ENCODE measurements at places on chromosomes 16 and 17.

DNA sequence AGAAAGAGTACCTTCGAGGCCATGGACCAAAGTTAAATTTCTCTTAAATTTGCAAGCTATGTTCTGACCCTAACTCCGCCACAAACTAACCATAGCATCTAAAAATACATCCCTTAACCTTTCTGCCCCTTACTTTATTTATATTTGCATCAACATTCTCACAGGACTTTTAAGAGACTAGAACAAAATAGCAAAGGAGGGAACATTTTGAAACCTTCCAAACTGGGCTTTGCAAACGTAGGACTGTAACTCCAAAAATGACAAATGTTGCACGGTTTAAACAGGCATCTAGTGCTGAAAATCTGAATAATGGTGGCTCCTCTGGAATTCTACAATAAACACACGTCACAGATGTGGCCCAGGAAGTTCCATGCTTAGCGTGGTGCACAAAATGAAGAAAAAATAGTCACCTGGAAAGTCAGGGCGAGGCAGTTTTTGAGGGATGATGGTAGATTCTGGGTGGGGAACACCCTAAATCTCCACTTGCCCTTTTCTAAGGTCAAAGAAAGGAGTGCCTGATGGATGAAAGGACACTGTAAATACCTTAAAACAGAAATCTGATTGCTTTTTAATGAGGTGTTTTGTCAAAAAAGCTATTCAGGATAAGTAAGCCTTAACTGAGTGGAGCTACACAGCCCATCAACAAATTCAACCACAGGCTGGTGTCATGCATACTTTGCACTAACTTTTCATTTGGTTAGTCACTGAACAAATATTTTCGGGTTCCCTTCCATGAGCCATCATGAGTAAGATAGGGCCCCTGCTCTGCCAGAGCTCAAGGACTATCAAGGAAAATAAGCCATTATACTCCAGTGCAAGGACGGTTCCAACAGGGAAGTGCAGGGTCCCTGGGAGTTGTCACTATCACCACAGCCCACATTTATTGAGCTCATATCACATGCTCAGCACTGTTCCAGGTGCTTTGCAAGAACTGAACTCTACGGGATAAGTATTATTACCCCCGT lies 21.2 kb downstream of the ARHGAP17 start:
- DNase-seq: no peak

DNA sequence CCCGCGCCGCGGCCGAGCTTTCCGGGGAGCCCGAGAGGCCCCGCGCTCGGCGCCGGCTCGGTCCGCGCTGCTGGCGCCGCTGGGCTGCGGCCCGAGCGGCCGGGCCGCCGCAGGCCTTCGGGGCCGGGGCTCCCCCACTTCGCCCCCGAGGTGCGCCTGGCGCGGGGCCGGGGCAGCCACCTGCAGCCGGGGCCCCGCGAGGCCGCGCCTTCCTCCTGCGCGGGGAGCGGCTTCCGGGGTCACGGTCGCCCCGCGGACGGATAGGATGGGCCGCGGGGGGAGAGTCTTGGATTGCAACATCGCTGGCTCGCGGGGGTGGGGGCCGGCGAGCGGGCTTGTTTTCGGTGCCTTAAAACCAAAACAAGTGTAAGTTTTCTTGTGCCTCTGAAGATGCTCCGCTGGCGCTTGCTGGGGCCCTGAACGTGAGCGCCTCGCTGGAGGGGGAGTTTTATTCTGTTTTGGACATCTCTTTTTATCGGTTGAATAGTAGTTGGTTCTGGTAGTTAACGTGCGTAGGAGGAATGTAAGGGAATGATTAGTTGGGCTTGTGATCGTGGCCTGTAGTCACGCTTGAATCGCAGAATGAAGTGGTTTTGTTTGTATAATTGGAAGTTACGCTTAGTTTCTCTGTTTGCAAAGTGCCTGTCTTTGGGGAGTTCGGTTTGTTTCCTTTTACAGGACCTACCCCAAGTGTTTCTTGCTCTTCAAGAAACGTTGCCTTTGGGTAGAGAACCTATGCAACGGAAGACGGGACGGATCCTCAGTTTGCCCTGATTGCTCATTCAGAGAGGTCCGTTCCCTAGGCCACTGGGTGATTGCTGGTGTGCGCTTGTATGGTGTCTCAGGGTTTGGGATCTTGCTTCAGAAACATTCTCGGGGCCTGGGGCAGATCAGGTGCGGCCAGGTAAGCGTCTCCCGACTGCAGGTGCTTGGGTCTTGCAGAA lies 724 bp downstream of the UBE2I start:
- no peak for DNase-seq

DNA sequence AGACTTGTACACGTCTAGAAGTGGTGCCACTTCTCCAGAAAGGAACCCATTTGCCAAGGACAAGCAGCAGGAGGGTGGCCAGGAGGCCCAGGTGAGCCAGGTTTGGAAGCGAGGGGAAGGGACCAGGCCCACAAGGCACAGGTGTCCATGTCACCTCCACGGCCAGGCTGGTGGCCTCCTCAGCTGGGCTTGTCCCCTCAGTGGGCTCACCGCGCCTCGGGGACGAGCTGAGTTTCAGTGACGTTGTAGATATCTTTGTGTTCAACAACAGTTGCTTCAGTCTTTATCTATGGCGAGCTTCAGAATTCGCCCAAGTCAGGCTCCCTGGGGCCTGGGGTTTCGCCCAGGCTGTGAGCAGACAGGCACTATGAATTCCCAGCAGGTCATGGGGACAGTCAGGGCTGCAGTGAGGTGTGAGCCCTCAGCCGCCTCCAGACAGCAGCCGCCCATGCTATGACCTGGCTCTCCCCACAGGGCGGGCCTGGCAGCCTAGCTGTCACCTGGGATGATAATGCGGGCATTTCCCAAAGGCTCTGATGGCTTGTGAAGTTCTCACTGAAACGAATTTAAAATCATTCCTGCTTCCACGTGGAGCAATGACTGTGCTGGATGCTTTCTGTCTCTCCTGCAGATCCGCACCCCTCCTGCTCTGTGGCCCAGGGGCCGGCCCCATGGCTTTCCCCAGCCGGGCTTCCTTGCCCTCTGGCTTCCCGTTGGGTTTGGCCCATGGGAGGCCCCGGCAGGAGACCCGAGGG lies 89.5 kb downstream of the MRC2 start:
- DNase-seq: no peak

DNA sequence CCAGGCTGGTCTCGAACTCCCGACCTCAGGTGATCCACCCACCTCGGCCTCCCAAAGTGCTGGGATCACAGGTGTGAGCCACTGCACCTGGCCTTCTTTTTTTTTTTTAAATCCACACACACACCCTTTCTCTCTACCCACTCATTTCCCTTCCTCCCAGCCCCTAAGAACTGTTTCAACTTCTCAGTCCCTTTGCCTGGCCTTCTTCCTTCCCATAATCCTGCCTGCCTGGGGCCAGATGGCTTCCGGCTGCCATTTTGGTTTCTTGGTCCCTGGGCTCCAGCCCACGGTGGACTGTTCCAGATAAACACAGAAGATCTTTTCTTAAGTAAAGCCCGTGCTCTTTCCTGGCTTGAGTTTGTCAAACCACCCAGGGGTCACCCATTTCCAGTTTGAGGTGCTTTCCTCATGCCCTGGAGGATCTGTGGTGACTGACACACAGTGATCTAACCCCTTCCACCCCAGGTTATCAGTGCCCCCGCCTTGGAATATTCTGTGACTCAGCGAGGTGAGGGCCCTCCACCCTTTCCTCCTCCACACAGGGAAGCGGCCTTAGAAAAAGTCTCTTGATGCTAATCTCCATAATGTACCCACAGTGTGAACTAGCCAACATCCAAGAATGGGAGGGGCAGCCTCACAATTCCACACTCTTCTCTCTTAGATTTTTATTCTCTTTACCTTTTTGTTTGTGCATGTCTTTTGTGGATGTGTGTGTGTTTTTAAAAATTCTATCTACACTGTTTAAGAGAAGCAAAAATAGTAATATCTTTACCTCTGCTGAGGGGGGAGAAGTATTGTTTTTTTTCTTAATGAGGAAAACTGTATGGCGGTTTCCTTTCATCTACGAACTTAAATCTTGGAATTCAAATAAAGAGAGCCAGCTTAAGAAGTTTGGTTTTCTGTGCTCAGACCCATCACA lies 60.0 kb downstream of the CRISPLD2 start:
- no peak for DNase-seq

DNA sequence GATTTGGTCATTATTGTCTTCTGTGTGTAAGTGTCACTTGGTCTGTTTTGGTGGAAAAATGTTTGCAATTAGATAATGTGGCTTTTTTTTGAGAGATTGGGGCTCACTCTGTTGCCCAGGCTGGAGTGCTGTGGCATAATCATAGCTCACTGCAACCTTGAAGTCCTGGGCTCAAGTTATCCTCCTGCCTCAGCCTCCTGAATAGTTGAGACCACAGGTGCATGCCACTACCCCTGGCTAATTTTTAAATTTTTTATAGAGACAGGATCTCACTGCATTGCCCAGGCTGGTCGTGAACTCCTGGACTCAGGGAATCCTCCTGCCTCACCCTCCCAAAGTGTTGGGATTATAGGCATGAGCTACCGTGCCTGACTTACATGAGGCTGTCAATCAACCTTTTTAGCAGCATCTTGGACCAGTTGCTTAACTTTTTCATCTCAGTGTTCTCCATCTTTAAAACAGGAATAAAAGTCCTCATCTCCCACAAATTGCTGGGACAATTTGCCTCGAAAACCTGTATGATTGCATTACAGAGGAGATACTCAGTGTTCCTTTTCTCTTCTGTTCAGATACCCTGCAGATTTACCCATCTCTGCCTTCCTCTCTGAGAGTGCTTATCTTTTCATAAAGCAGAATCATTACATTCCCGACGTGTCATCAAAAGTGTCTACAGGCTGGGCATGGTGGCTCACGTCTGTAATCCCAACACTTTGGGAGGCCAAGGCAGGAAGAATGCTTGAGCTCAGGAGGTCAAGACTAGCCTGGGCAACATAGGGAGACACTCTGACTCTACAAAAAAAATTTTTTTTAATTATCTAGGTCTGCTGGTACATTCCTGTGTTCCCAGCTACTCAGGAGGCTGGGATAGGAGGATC lies 19.1 kb downstream of the ACSF2 start:
- DNase-seq: no peak

GRCh38 chr16:53999841-54000240 lies 286.7 kb downstream of the IRX3 start:
- DNase-seq: no peak

All from cardiac muscle cell (in vitro differentiated cells and primary cell).